ENCODE measurements at places on chromosomes 13 and 19. TPM values are rescaled to one million over a fixed set of nuclear protein-coding genes. Genes with fewer than 3 reads are reported as not detected.

The MBNL2 gene
- total RNA-seq: 37.8 TPM

The FCER2 gene
- total RNA-seq: not detected

GRCh38 chr19:14006766-14007562, 844 bp upstream of the RFX1 start:
- no peaks in the 10 kb centered on the region for H3K36me3 ChIP-seq
- peak overlapping the region; percentile 89 for H3K27ac ChIP-seq
- no peaks in the 10 kb centered on the region for H3K27me3 ChIP-seq
- peaks cover 8% of the 10 kb centered on the region for H3K4me1 ChIP-seq
- DNase-seq: no peak

- peak overlapping the region; percentile 19 for H3K27ac ChIP-seq
- H3K4me3 ChIP-seq: no peak overlapping the region
- peaks cover 62% of the 10 kb centered on the region for H3K36me3 ChIP-seq
- no peaks in the 10 kb centered on the region for H3K27me3 ChIP-seq
- no peak for DNase-seq
- peaks cover 4% of the 10 kb centered on the region for H3K4me1 ChIP-seq
These were observed 23.1 kb downstream of the PSPC1 start for GRCh38 chr13:19759669-19760068.

DNA sequence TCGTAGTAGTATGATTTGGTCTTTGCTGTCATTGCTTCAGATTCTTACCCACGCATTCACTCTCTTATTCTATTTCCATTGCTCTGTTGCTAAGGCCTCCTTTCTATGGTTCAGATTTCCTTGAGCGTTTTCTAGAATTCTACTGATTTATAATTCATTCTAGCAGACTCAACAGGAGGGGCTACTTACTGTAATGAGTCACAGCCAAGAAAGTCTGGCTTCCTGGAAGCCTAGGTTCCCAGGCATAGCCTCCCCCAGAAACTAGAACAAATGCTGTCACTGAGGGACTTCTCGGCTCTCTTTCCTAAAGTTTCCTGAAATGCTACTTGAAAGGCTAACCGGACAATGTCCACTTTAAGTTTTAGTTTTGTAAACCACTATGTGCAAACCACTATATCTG, 47.7 kb upstream of the SPATA13 start:
- no peaks in the 10 kb centered on the region for H3K4me1 ChIP-seq
- H3K27me3 ChIP-seq: no peaks in the 10 kb centered on the region
- H3K27ac ChIP-seq: no peak overlapping the region
- H3K36me3 ChIP-seq: no peaks in the 10 kb centered on the region

GRCh38 chr19:44647144-44647543, 3.4 kb downstream of the PVR start:
- H3K36me3 ChIP-seq: peaks cover 60% of the 10 kb centered on the region
- no peak overlapping the region for H3K27ac ChIP-seq
- H3K4me3 ChIP-seq: no peak overlapping the region
- peaks cover 34% of the 10 kb centered on the region for H3K4me1 ChIP-seq
- no peaks in the 10 kb centered on the region for H3K27me3 ChIP-seq

- no peak overlapping the region for H3K27ac ChIP-seq
- no peak overlapping the region for H3K4me3 ChIP-seq
- no peak for DNase-seq
- peaks cover 26% of the 10 kb centered on the region for H3K4me1 ChIP-seq
- H3K27me3 ChIP-seq: peaks cover 47% of the 10 kb centered on the region
- H3K36me3 ChIP-seq: no peaks in the 10 kb centered on the region
These were observed 3.3 kb downstream of the GRIN2D start for GRCh38 chr19:48396824-48397176.

GRCh38 chr13:113897161-113897560, 33.3 kb upstream of the GAS6 start:
- no peaks in the 10 kb centered on the region for H3K27me3 ChIP-seq
- peak overlapping the region; percentile 98 for H3K27ac ChIP-seq
- peak; percentile 100 for DNase-seq
- no peak overlapping the region for H3K4me3 ChIP-seq
- peaks cover 28% of the 10 kb centered on the region for H3K4me1 ChIP-seq

DNA sequence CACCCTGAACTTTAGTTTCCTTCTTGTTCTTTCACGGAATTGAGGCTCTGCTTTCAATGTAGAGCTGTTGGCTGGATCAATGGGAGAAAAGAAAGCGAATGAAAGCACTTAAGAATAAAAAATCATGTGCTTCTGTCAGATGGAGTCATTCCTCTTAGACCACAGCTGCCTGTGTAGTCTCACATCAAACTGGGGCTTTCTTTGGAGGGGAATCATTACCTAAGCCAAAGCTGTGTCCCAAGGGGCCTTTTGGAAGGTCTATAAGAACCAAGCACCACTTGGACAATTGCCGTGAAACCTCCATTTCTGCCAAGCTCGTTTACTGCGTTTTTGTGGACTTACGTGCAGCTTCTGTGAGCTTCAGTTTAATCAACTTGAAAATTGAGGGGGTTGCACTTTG, 44.2 kb upstream of the RNF113B start:
- no peak for DNase-seq
- H3K27ac ChIP-seq: no peak overlapping the region
- no peaks in the 10 kb centered on the region for H3K27me3 ChIP-seq
- peaks cover 25% of the 10 kb centered on the region for H3K36me3 ChIP-seq
- H3K4me3 ChIP-seq: no peak overlapping the region
